Stimulated activated naive CD4-positive, alpha-beta T cell treated with Interleukin-2 at 50 U/mL for 16 hours (primary cell): ENCODE measurements at places on chromosomes 12 and 14.

- no peak for DNase-seq
These were observed 133.0 kb upstream of the ABCD2 start for GRCh38 chr12:39752482-39753137.

DNA sequence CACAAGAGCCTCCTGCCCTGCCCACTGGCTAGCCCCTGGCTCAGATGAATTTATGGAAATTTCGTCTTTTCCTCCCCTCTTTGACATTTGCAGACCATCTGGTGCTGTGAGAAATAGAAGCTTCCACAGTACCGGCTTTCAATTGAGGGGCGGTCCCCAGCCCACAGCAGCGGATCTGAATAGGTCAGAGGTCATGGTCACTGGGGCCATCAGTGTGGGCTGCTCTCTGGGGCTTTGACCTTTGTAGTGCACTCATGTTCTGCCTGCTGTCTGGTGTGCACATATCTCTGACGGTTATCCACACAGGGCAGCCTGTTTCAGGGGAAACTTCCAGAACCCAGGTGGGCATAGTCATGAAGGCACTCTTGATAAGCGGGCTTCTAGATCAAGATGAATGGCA is 2.5 kb upstream of the RFLNA start:
- DNase-seq, result no peak

DNA sequence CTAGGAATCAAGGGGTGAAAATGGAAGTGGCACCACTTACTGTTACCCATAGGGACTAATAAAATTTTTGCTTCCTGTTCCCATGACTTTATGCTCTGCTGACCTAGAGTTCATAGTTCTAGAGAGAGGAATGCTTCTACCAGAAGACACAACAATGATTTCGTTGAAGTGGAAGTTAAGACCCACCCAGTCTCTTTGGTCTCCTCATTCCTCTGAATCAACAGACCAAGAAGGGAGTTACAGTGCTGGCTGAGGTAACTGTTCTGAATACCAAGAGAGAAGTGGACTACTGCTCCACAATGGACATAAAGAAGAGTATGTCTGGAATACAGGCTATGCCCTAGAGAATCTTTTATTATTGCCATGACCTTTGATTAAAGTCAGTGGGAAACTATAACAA is 23.5 kb upstream of the DYRK2 start:
- no peak for DNase-seq

DNA sequence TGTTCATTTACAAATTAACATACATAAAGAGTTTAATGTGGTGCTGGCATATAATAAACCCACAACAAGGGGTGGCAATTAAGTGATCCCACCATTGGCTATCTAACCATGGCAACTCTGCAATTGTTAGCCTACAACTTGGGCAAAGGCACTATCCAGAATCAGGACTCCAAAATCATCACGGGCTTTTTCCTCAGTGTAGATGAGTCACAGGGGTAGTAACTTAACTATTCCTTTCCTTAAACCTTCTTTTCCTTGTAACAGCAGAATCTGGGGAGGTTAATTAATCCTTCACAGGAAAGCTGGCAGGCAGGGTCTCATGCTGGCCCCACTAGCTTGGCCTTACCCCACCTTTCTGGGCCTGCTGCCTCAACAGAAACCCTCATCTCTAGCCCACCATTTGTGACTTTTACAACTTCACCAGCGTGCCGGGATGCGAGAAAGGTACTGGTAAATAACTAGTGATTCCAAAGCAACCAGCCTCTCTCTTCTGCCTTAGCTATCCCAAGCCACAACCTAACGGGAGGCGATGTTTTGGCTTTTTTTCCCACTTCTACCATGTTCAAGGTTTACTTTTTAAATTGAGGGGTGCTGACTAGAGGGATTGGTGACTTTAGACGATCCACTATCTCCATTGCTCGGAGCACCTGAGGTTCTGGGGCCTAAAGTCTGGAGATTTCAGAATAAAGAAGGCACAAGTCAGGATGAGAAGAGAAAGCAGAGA is 744 bp downstream of the ATP5MC2 start:
- DNase-seq, result no peak

DNA sequence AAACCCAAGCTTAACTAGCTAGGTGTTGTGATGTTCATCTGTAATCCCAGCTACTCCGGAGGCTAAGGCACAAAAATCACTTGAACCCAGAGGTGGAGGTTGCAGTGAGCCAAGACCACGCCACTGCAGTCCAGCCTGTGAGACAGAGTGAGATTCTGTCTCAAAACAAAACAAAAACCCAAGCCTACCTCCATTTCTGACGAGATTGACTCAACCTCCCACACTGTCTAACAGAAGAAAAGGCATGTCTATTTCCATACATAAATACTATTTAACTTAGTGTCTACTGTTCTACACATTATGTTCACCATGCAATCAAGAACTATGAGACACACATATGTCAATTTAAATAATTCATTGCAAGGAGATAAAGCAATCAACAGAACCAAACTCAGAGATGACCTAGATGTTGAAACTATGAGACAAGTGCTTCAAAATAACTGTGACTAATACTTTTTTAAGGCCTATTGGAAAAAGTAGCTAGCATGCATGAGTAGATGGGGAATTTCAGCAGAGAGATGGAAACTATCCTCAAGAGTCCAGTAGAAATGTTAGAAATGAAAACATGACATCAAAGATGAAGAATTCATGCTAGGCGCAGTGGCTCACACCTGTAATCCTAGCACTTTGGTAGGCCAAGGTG is 75.9 kb upstream of the DHRS4 start:
- DNase-seq, result no peak

- DNase-seq, result no peak
These were observed 6.2 kb downstream of the ADCY6 start for GRCh38 chr12:48782457-48783395.

- DNase-seq, result no peak
These were observed 6.9 kb upstream of the BMP4 start for GRCh38 chr14:53963320-53964227.

- DNase-seq, result no peak
These were observed 890 bp downstream of the AVPR1A start for GRCh38 chr12:63149909-63150712.

DNA sequence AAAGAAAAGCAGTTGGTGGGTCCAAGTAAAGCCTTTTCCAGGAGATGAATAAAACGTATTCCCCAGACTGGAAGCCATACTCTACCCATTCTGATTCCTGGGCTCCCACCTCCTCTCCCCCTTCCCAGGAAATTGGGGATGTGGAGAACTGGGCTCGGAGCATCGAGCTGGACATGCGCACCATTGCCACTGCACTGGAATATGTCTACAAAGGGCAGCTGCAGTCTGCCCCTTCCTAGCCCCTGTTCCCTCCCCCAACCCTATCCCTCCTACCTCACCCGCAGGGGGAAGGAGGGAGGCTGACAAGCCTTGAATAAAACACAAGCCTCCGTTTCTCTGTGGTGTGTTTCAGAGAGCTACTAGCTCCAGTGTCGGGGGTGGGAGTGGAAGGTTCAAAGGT is 822 bp upstream of the RDH5 start:
- DNase-seq, result no peak

GRCh38 chr12:15831315-15831978 is 42.3 kb upstream of the EPS8 start:
- no peak for DNase-seq

DNA sequence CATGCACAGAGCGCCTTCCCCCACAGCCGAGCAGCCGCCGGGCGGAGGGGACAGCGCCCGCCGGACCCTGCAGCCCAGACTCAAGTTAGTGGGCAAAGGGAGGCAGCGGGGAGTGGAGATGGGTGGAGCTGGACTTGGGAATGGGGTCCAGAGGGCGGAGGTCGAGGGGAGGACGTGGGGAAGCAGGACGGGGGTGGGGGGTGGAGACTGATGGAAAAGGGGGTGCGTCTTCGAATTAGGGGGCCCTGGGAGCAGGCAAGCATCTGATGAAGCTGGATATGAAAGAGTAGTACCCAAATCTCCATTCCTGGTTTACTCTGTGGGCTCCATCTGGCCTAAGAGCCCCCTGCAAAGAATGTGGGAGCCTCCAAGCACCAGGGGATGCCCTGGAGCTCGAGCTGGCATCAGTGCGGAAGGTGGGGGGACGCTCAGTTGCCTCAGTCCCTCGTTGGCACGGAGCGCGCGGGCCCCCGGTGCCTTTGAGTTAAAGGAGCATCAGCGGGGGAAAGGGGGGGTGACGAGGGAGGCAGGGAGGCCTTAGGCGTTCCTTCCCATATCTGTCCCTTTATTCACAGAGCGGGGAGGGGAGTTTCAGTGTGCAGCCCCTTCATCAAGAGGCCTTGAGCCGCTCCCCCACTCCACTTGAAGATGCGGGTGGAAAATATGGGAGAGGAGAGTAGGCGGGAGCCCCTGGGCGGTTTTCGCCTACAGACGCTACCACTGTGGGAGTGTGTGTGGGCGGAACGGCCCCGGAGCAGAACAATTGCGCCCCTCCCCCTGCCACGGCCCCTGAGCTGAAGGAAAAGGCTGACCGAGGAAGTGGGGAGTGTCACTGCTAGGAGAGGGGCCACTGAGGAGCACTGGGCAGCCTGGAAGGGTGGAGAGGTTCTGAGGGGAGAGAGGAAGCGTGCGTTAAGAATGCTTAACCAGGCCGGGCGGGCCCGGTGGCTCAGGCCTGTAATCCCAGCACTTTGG is 644 bp downstream of the NAB2 start:
- peak; percentile 62 for DNase-seq

DNA sequence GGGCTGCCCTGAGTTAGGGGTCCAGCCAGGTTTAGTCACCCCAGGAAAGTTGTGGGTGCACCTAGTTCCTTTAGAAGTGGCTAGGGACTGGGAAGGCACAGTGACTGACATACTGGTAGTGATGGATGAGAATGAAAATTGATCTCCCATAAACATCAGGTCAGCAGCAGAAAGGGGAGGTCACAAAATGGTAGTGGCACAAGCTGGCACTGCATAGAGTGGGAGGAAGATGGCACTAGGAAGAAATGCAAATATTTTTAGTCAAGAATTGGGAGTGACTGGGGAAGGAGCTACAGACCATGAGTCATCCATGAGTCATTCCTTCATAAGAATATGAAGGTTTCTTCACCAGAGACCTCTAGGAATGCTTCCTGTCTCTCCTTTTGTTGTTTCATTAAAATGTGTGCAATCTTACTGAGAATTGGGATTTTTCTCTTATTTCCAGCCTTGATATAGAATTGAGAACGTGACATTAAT is 198.3 kb upstream of the AMIGO2 start:
- no peak for DNase-seq

DNA sequence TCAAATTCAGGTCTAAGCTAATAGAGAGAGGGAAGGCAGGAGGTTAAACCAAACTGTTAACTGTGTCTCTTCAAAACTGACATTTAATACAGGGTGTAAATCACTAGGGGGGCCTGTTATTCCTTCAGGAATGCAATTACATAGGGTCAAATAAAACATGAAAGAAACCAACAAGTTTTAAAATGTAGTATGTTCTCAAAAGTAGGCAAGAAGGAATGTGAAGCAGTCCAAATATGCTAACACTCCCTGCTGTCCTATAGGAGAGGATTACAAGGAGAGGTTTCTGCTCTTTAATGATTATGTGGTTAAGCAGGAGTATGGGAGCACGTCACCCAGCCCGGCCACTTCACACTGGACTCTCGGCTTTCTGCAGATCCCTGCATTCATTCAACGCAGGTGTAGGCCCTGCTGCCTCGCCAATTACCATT is 42.5 kb upstream of the BMP4 start:
- no peak for DNase-seq

DNA sequence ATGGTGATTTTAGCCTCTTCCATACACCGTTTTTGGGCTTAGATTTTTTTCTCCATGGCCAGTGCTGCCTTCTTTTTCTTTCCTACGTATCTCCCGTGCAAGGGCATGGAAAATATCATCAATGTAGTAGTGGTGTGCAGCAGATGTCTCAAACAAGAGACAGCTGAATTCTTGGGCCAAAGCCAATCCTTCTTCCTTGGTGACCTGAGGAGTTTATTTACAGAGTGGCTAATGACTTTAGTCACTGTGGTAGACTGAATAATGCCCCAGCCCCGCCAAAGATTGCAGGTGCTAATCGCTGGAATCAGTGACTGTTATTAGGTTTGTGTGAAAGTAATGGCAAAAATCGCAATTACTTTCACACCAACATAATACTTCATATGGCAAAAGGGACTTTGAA is 235.5 kb upstream of the NOS1 start:
- no peak for DNase-seq

DNA sequence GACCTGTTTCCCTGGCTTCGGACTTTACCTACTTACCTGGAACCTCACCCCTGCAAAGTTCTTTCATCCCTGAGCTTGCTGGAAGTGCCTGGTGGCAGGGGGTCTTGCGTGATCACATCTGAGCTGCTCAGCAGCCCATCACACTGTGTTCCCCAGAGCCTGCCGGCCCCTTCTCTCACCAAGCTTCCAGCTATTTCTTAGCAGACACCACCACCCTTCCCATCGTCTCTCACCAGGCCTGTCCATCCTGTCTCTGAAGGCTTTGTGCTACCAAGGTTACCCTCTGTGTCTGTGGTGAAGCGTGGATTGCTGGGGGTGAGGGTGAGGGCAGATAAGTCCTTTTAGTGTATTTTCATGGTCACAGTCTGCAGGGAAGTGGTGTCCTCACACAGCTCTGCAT is 78.8 kb upstream of the NRXN3 start:
- no peak for DNase-seq

GRCh38 chr12:112238441-112238840 is 113.1 kb downstream of the TRAFD1 start:
- DNase-seq, result no peak

DNA sequence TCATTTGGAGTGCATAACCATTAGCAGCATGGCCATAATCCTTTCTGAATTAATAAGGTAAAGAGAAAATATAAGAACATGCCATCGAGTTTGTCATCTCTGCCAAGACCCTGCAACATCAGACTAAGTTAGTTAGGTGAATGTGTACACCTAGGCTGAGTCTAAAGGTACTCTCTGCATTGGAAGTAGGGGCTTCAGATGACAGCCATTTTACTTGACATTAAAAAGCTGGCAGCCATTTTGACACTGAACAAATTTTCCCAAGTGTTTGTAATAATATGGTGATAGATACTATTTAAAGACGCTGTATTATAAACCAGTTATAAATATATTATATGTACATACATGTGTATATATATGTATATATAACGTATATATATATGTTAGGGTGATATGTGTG is 79.0 kb downstream of the SUDS3 start:
- DNase-seq, result no peak

GRCh38 chr12:57741844-57742738 is 2.7 kb upstream of the TSPAN31 start:
- peak; percentile 79 for DNase-seq

GRCh38 chr14:64212666-64213065 is 81.5 kb downstream of the ESR2 start:
- DNase-seq, result no peak

DNA sequence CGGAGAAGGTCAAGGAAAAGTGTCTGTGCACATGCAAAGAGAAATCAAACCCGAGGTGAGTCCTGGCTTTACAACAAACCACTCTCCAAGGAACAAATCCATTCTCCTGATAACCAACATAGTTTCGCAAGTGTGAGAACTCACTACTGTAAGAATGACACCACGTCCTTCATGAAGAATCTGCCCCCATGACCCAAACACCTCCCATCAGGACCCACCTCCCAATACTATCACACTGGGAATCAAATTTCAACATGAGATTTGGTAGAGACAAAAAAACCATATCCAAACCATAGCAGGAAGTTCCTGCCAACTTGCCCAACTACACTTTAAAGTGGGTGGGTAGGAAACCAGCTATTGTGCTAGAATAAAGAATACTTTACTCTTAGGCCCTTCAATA is 2.4 kb upstream of the ERC1 start:
- no peak for DNase-seq

- no peak for DNase-seq
These were observed 377.7 kb downstream of the NUAK1 start for GRCh38 chr12:105761075-105761474.
